ENCODE measurements at places on chromosomes 11 and 22. TPM values are rescaled to one million over a fixed set of nuclear protein-coding genes. Genes with fewer than 3 reads are reported as not detected.

GRCh38 chr22:17343766-17344165, 25.5 kb upstream of the CECR2 start:
- DNase-seq, result no peak

- DNase-seq, result no peak
These were observed 30.2 kb downstream of the PPARA start for GRCh38 chr22:46180370-46181137.

DNA sequence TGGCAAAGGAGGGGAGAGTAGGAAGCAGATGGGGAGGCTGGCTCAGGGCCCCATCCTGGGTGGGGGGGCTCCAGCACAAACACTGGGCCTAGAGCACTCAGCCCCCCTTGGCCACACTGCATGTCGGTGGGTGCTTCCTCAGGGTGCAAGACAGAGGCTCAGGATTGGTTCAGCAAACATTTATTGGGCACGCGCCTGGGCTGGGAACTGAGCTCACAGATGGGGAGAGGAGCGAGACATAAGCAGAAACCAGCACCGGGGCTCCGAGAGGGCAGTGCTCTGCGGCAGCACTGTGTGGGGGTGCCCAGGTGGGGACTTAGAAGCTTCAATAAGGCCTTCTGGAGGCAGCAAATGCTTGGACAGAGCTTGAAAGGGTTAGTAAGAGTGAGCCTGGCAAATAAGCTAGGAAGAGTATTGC, 12.1 kb upstream of the EHD1 start:
- no peak for DNase-seq

The BATF2 gene
- 20.8 TPM for total RNA-seq

DNA sequence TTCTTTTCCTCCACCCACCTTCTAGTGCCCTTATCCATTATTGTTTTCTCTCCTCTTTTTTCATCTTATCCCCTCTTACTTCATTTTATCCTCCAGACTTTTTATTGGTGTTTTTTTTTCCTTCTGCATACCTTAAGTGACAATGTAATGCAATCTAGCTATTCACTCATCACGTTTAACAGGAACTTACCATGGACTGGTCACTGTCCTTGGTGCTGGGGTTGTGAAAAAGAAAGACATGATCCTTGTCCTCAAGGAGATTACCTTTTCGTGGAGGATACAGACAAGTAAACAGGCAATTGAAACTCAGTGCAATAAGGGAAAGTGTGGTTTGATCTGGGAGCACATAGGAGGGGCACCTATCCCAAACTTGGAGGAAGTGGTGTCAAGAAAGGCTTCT, 20.7 kb downstream of the SYT9 start:
- no peak for DNase-seq

DNA sequence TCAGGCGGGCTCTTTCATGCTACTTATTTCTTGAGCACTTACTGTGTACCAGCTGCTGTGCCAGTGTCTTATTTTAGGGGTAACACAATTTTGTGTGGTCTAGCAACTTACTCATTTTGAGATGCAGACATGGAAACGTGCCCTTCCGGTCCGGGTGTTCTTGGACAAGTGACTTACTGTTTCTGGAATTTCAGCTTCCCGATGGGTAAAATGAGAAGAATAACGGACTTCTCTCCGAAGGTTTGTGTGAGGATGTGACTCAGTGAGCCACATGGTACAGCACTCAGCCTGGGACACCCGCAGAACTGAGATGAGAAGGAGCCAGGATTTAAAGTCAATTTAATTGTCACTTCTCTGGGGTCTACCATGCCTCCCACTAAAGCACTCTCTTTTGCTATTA, 114.5 kb upstream of the SYT13 start:
- no peak for DNase-seq

DNA sequence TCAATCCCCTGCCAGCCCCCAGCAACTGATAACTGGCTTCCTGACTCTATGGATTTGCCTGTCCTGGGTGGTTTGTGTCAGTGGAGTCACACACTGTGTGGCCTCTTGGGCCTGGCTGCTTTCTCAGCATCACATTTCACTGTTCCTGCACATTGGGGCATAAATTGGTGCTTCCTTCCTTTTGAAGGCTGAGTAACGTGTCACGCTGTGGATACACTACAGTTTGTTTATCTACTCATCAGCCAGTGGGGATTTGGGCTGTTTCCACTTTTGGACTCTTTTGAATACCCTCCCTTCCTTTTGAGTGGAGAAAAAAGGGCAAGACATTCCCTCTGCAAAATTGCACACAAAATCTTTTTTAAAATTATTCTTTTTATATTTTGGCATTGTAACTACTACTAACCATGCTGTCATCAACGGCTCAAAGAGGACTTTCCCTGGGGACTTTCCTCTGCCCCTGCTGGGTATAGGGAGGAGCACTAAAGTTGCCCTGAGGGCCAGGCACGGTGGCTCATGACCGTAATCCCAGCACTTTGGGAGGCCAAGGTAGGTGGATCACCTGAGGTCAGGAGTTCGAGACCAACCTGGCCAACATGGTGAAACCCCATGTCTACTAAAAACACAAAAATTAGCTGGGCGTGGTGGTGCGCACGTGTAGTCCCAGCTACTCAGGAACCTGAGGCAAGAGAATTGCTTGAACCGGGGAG, 7.8 kb upstream of the CELSR1 start:
- no peak for DNase-seq

DNA sequence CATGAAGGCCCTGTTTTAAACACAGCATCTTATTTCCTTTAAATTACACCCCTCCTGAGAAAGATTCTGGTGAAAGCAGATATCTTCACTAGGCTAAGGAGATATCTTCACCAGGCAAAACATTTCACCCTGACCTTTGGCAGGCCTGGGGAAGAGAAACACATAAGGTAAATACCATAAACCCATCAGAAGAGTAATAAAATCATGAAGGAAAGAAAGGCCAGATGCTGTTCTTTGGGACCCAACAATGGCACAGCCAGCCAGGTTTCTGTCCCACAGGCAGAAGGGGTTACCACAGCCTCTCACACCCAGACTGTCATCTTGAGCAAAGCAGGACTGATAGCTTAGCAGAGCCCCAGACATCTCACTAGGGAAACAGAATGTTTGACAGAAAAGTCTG, 125.4 kb downstream of the CCDC34 start:
- DNase-seq, result no peak

The TTC36 gene
- not detected for total RNA-seq
